ENCODE measurements at places on chromosomes 13 and 19.

DNA sequence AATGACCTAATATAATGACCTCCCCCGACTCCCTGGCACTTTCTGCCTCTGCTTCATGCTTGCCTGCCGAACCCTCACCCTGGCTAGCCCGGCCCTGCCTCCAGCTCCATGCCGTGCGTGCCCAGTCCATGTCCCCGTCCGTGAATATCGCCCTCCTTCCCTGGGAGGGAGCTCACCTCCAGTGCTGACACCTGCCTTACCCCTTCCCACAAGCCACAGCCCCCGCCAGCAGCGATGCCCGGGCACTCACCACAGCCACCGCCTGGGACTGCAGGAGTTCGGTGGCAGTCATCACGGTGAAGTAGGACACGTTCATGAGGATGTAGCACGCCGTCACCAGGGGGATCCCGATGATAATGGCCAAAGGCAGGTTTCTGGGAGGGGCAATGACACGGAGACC is 10.0 kb downstream of the SLC7A9 start:
- no peak for DNase-seq

GRCh38 chr19:42553292-42554045 is 25.2 kb upstream of the CEACAM1 start:
- no peak for DNase-seq

DNA sequence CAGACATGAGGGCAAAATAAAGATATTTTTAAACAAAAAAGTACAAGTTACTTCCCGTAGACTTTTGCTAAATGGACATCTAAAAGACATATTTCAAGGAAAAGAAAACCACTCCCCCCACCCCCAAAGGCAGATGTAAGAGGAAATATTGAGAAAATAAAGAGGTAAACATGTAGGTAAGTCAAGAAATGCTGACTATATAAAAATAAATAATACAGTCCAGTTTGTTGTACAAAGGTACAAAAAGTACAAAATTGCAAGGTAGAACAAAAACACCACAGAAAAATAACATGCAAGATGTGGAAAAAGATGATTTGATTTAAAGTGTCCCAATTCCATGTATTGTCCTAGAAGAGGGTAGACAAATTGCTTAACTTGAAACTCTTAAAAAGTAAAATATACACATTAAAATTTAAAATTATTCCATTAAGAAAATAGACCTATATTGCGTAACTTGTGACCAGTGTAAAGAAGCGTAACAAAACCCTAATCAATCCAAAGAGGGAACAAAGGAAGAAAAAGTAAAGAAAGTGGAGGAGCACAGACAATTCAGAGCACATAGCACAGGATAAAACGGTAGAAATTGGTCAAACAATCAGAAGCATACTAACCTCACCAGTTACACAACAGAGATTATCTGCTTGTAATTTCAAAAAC is 58.4 kb upstream of the FAM216B start:
- no peak for DNase-seq

- no peak for DNase-seq
These were observed 75.1 kb downstream of the GNG7 start for GRCh38 chr19:2627319-2627829.

- DNase-seq, result no peak
These were observed 21.8 kb downstream of the ARRDC2 start for GRCh38 chr19:18029617-18030338.

DNA sequence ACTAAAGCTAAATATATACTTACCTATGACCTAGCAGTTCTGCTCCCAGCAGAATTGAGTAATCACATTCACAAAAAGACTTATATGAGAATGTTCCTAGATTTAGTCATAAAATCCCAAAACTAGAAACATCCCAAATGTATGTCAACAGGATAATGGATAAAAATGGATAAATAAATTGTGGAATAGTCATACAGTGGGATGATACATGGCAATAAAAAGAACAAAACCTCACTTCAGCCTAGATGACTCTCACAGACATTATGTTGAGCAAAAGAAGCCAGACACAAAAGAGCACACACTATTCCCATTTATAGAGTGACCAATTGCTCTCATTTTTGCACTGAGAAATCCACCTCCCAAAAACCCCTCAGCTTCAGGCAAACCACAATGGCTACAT is 352.4 kb upstream of the HTR2A start:
- no peak for DNase-seq

GRCh38 chr13:52010890-52011631 is at the start of gene ATP7B:
Gene ATP7B (minus strand): TSS chr13:52011450. CDS start chr13:52011337, 113 bp downstream.
- no peak for DNase-seq

DNA sequence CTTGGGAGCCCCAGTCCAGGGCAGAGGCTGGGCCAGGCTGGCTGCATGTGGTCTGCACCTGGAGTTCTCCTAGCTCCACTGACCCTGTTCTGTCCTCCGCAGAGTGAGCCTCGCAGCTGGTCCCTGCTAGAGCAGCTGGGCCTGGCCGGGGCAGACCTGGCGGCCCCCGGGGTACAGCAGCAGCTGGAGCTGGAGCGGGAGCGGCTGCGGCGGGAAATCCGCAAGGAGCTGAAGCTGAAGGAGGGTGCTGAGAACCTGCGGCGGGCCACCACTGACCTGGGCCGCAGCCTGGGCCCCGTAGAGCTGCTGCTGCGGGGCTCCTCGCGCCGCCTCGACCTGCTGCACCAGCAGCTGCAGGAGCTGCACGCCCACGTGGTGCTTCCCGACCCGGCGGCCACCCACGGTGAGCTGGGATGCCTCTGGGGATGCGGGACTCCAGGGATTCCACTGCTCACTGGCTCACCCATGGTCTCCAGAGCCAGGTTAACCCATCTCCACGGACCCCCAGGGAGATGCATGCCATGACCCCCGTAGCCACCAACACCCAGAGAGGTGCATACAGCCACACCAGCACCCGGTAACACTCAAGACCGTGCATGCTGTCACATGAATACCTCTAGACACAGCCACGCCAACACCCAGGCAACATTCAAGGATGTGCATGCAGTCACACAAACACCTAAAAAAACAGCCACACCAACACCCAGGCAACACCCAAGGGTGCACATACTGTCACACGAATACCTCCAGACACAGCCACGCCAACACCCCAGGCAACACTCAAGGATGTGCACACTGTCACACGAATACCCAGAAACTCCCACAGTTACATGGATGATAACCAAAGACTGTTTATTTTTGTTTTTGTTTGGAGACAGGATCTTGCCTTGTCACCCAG is 8.2 kb downstream of the PKN1 start:
- DNase-seq, result no peak

DNA sequence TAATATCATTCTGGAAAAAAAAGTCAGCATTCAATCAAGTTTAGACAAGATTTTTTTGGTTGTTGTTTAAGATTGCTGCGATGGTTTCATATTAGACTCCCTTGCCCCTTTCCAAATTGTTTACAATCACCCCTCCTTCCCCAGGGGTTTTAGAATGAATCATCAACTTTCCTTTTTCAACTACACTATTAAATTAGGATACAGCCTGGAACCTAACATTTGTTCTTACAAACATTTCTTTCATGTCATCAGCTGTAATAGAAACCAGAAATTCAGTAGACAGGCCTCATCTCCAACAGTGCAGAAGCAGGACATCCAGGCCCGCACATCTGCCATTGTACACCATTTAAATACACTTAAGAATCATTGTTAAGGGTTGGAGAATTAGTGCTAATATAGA is 44.4 kb upstream of the WDFY2 start:
- no peak for DNase-seq
